ENCODE measurements at places on chromosomes 3 and 15. TPM values are rescaled to one million over a fixed set of nuclear protein-coding genes. Genes with fewer than 3 reads are reported as not detected.

- no peak for ATAC-seq
Measured at GRCh38 chr15:51908316-51908715, 63.3 kb downstream of the LEO1 start.

DNA sequence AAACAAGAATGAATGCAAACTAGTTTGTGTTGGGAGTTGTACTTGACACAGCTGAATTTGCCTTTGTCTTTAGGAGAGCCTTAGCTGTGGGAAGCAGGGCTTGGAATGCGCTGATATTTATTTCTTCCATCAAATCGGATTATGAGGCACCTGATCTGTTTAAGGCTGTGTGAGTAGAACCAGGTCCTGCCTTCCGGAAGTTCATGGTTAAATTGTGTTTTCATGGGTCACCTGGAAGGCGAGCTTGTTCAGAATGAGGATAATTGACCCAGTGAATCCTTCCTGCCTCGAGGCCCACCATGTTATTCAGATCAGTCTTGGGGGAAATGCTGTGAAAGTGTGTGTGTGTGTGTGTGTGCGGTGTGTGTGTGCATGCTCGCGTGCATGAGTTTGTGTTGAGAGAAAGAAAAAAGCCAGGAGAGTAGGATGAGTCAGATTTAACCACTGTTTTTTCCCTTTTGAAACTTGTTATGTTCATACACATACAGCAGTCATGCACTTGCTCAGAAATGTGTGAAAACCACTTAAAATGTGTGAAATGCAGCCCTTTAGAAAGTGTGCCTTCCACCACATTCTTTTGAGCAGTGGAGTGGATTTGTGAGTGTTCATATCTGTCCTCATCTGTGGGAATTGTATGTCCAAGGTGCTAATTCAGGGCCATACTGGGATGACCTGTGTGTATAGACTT, 36.7 kb downstream of the SMAD3 start:
- no peak for ATAC-seq

- no peak for ATAC-seq
Measured at GRCh38 chr3:183892610-183893214, 8.0 kb upstream of the PARL start.

DNA sequence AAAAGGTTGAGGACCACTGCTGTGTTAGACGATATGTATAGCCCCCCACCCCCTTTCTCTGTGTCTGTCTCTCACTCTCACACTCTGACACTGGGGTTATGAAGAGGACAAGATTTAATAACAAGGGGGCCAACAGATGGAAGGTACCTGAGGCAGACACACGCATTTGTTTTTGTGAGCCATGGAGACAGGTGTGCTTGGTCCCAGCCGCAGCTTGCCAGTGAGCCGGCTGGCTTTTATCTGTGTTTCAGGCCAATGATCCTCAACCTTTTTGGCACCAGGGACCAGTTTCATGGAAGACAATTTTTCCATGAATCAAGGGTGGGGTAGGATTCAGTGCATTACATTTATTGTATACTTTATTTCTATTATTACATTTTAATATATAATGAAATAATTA, 394.9 kb upstream of the RGMA start:
- no peak for ATAC-seq

- peak; percentile 89 for ATAC-seq
Measured at GRCh38 chr3:49133226-49133951, 539 bp upstream of the LAMB2 start.

Gene ARPP21
- total RNA-seq, result 0.46 TPM

Gene RLBP1
- total RNA-seq, result not detected

Gene KCNMB3
- total RNA-seq, result 6.2 TPM

Gene ITPKA
- total RNA-seq, result not detected

Gene SMARCC1
- 51.9 TPM for total RNA-seq

Gene MRAS
- 31.8 TPM for total RNA-seq
